Activated T-helper 9 cell treated with anti-CD3 and anti-CD28 coated beads, Interleukin-2, amount 50 U/mL, for 16 hours (primary cell): ENCODE measurements at places on chromosomes 7 and 10.
A peak's percentile ranks its signal among the peaks of the same experiment; 100 is the strongest.

DNA sequence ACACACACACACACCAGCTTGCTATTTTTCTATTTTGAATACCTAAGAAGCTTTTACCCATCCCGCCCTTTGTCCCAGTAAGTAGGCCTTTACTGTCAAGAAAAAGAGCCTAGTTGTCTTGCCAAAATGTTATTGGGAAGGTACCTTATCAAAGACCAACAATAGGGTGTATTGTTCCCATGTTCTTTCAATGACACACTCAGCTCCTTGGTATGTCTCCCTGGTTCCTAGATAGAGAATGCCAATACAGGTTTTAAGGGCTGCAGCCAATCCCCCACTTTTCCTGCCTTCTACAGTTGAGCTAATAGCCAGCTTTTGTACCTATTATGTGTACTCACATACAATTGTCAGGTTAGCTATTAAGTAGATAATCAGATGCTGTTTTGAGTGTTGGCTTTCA is 92.0 kb upstream of the LRRTM3 start:
- no peak for DNase-seq

DNA sequence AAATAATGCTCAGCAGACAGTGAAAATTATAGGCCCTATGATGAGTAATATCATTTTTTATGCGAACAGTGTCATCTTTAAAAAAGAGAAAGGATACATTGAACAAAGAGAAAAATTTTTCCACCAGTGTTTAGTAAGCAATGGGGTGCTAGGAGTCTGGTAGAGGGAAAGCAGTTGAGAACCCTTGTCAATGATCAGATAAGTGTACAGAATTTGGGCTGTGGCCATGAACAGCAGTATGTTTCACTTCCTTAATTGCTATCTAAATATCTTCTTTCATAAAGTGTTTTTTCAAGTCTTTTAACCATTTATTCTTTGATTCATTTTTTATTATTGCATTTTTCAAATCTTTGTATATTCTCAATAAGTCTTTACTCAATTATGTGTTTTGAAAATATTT is 750.7 kb upstream of the KCND2 start:
- no peak for DNase-seq

GRCh38 chr10:12455766-12456165 is 106.4 kb downstream of the CAMK1D start:
- no peak for DNase-seq

- no peak for DNase-seq
Measured at GRCh38 chr7:80847027-80847426, 71.8 kb downstream of the SEMA3C start.

DNA sequence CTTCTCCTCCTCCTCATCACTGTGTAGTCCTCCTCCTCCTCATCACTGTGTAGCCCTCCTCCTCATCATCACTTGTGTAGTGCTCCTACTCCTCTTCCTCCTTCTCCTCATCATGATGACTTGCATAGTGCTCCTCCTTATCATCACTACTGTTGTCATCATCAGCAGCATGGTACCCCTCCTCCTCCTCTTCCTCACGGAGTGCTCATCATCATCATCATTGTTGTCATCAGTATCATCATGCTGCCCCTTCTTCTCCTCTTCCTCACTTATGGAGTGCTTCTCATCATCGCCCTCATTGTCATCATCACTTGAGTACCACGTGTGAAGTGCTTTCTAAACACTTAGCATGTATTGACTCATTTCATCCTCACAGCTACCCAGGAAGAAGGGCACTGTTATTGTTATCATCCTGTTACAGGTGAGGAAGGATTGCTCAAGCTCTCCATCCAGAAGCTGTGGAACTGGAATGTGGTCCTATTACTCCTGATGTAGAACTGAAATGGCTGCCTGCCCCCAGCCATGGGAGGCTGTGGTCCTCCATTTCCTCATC is 122.8 kb upstream of the SHH start:
- DNase-seq: no peak

GRCh38 chr7:81029511-81029910 is 110.7 kb upstream of the SEMA3C start:
- no peak for DNase-seq

DNA sequence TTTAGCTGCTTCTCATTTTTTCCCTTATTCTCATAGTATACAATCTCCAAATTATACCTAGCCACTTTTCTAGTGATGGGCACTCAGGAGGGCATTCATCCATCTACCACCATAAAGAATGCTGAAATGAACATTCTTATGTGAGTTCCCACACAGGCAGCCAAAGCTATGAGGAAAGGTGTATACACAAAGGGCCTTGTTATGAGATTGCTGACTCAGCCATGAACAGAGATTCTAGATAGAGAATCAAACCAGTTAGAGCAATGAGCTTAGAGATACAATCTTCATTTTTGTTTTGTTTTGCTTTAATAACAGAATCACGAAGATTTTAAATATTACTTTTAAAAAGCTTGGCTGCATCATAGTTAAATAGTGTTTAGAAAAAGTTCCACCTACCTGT is 54.8 kb upstream of the TNKS2 start:
- DNase-seq: no peak

- DNase-seq: no peak
Measured at GRCh38 chr10:120987359-120987758, 136.2 kb downstream of the WDR11 start.

GRCh38 chr10:1320739-1321320 is 264.6 kb downstream of the WDR37 start:
- no peak for DNase-seq

DNA sequence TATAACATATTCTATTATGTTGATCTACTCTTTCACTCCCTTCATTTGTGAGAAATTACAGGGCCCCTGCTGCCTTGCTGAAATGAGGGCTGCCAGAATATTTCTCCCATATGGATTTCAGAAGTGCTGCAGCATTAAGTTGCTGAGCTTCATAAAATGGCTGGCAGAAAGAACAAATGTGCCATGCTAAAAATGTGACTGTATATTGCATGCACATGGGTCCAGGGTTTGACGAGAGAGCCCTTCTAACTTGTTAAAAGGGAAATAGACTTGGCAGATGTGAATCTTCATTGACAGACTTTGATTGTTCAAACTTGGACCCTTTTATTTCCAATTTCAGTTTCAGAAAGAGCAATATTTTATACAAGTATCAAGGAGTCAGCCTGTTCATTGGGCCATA is 468.6 kb downstream of the PHTF2 start:
- DNase-seq: no peak

GRCh38 chr10:132688580-132689420 is 97.1 kb downstream of the NKX6-2 start:
- DNase-seq: no peak

DNA sequence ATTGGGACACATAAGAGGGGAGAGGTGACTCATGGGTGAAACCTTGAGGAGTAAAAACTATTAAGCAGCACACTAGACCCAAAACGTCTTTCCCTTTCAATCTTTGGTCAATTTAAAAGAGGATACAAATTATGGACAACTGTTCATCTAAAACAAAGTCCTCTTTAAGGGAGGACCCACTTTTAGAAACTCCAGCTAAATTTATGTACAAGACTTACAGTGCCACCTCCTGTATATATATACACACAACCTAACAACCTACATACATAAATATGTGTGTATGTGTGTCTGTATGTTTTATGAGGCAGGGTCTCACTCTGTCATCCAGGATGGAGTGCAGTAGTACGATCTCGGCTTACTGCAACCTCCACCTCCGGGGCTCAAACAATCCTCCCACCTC is 18.1 kb upstream of the ZC3HAV1 start:
- DNase-seq: no peak

GRCh38 chr10:95503001-95503400 is 58.2 kb downstream of the SORBS1 start:
- DNase-seq: no peak

DNA sequence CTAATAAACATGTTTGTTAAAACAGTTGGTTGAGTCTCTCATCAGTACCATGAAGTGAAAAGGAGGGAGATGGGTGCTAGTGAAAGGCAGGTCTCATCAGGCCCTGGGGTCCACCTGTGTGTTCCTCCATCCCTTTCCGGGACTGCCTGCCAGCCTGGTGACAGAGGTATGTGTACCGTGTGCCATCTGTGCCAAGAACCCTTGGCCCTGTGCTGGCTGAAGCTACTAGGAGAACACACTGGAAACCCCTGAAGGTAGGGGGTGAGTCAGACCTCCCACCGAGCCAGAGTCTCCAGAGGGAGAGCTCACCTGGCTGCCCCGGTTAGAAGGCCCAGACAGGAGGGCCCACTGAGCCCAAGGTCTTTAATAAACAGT is 2.3 kb downstream of the DDIT4 start:
- no peak for DNase-seq

DNA sequence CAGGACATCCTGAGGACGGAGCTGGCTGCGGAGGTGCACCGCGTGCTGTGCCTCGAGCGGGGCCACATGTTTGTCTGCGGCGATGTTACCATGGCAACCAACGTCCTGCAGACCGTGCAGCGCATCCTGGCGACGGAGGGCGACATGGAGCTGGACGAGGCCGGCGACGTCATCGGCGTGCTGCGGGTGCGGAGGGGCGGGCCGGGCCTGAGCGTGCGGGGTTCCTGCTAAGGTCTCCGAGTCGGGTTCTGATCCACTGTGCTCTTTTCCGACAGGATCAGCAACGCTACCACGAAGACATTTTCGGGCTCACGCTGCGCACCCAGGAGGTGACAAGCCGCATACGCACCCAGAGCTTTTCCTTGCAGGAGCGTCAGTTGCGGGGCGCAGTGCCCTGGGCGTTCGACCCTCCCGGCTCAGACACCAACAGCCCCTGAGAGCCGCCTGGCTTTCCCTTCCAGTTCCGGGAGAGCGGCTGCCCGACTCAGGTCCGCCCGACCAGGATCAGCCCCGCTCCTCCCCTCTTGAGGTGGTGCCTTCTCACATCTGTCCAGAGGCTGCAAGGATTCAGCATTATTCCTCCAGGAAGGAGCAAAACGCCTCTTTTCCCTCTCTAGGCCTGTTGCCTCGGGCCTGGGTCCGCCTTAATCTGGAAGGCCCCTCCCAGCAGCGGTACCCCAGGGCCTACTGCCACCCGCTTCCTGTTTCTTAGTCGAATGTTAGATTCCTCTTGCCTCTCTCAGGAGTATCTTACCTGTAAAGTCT is 10.4 kb downstream of the ATG9B start:
- DNase-seq: peak; percentile 76

DNA sequence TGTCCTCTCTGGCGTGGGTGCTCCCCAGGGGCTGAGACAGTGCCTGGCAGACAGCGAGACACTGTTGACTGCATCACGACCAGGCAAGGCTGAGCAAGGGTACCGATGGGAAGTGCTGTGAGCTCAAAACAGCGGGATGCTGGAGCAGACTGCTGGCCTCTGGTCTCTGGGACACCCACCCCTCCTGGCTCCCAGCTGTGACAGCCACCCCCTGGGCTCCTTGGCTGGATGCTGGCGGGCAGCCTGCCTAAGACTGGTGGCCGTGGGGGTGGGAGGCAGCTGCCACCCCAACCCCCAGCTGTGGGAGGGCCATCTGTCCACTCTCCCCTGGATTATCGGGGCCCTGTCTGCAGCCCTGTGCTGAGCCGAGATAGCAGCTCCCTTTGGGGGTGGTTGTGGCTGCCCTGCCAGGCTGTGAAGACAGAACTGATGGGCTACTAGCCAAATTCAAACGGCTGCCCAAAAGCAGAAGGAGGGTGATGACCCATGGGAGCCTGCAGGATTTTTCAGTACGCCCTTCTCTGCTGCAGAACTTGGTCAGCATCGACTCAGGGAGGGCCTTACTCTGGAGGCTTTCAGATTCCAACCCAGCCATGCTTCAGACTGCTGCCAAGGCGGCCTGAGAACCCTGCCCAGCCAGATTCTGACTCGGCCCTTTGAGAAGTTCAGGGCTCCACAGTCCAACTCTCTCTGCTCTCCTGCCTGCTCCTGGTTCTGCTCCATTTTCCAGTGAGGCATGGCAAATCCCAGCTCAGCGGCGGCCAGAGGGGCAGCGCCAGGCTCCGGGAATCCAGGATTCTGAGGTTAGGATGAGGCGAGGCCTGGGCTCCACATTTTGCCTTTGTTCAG is 125.3 kb downstream of the NEURL1 start:
- DNase-seq: no peak

GRCh38 chr10:14389981-14390590 is 59.4 kb upstream of the FRMD4A start:
- DNase-seq: no peak

DNA sequence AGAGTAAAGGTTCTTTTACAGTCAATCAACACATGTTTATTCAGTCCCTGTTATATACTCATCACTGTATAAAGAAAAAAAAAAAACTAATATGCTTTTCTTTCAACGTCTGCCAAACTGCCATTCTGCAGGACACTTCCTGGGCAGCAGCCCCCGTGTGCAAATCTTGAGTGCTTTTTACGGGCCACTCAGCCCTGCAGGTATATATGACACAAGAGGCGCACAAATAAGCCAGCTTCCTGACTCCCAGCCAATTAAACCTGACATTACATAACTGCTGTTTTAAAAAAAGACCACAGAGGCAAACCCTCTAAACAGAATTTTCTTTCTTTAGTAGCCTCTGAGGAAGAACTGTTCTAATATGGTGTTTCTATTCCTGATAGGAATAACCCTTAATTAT is 263.0 kb upstream of the NEBL start:
- DNase-seq: no peak

DNA sequence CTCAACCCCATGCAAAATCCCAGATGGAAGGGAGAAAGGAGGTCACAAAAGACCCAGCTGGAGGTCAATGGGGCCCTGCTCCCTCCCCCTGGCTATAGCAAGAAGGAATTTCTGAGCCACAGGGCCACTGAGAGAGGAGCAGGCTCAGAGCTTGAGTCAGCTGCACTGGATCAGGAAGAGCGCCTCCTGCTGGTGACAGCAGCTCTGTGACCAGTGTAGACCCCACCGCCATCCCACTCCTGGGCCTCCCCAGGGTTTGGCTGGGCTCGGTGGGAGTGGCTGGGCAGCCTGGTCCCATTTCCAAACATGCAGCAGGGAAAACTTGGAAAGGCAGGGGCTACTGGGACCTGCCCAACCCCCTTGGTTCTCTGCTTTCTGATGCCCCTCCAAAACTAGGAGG is 31.5 kb upstream of the PRLHR start:
- DNase-seq: no peak

DNA sequence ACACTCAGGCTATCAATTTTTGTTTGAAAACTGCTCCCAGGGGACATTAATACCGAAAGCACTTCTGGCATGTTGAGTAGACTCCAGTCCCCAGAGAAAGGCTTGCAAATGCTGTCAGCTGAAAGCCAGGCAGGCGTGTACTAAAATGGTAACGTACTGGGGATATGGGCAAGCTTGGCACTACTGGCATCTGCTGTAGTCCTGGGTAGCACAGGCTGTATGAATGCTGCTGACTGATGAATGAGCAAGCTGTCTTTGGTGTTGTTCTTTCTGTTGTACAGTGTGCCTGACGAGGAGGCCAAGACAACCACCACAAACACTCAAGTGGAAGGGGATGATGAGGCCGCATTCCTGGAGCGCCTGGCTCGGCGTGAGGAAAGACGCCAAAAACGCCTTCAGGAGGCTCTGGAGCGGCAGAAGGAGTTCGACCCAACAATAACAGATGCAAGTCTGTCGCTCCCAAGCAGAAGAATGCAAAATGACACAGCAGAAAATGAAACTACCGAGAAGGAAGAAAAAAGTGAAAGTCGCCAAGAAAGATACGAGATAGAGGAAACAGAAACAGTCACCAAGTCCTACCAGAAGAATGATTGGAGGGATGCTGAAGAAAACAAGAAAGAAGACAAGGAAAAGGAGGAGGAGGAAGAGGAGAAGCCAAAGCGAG is 53.5 kb upstream of the AGBL3 start:
- DNase-seq: no peak
